Stimulated activated naive CD8-positive, alpha-beta T cell treated with anti-CD3 and anti-CD28 coated beads, Interleukin-15, Interleukin-2, amounts not matched to agents 100 U/mL and 50 U/mL, for 24 hours (primary cell): ENCODE measurements at places on chromosomes 4 and X.

GRCh38 chr4:74961230-74961629 lies 28.3 kb downstream of the PARM1 start:
- DNase-seq: no peak

- no peak for DNase-seq
These were observed 20.0 kb downstream of the FHDC1 start for GRCh38 chr4:152956147-152956546.

DNA sequence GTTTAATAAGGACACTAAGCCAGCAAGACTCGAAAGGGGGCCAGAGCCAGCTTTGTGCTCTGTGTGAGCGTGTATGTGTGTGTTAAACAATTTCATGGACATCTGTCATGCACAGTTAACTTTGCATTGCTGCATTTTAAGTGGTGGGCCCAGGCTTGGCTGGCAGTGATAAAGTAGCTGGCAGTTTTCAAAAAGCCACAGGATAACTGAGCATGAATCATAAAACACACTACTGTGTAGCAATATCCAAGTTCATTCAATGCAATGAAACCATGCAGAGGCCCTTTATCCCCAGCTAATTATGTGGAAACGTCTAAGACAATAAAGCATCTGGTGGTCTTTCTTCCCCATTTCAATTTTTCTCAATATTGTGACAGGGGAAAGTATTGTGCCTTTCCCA lies 132.9 kb downstream of the NKX6-1 start:
- DNase-seq: no peak

- DNase-seq: no peak
These were observed 69.8 kb downstream of the PSAPL1 start for GRCh38 chr4:7364979-7365378.

GRCh38 chr4:82469791-82470345 lies 39.5 kb downstream of the ENOPH1 start:
- no peak for DNase-seq
